ENCODE measurements at places on chromosomes 5 and 9. TPM values are rescaled to one million over a fixed set of nuclear protein-coding genes. Genes with fewer than 3 reads are reported as not detected.

DNA sequence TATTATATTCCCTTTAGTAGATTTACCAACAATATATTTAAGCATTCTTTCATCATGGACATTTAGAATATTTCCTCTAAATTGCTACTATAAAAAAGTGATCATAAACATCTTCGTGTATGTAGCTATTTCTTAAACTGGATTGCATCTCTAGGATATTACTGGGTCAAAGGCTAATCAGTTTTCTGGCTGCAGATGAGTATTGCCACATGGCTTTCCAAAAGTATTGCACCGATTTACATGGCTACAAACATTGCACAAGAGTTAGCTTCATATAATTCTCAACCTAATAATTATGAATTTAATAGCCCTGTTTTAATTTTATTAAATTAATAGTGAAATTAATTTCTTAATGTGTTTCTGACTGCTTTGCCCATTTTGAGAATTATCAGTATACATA is 183.4 kb downstream of the DMRT2 start:
- H3K27ac ChIP-seq, result no peak overlapping the region
- no peaks in the 10 kb centered on the region for H3K4me1 ChIP-seq
- H3K36me3 ChIP-seq, result no peaks in the 10 kb centered on the region
- no peaks in the 10 kb centered on the region for H3K27me3 ChIP-seq

DNA sequence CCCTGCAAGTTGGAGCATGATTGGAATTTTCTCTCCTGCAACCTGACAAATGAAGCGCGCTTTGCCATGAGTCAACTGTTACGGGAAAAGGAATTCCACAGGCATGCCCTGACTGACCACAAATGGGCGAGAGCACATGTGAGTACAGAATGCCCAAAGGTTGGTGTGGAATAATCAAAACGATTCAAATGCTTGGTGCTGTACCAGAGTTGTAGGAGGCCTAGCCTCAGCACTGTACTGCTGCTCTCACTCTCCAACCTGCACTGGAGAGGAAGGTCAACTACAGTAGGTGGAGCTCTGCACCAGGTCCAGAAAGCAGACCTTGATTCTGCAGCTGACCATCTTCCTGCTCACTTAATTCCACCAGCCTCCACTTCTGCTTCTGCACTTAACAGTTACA is 406.9 kb upstream of the ACTBL2 start:
- H3K4me1 ChIP-seq, result no peaks in the 10 kb centered on the region
- H3K27ac ChIP-seq, result no peak overlapping the region
- no peaks in the 10 kb centered on the region for H3K27me3 ChIP-seq
- no peak for DNase-seq
- H3K36me3 ChIP-seq, result no peaks in the 10 kb centered on the region

DNA sequence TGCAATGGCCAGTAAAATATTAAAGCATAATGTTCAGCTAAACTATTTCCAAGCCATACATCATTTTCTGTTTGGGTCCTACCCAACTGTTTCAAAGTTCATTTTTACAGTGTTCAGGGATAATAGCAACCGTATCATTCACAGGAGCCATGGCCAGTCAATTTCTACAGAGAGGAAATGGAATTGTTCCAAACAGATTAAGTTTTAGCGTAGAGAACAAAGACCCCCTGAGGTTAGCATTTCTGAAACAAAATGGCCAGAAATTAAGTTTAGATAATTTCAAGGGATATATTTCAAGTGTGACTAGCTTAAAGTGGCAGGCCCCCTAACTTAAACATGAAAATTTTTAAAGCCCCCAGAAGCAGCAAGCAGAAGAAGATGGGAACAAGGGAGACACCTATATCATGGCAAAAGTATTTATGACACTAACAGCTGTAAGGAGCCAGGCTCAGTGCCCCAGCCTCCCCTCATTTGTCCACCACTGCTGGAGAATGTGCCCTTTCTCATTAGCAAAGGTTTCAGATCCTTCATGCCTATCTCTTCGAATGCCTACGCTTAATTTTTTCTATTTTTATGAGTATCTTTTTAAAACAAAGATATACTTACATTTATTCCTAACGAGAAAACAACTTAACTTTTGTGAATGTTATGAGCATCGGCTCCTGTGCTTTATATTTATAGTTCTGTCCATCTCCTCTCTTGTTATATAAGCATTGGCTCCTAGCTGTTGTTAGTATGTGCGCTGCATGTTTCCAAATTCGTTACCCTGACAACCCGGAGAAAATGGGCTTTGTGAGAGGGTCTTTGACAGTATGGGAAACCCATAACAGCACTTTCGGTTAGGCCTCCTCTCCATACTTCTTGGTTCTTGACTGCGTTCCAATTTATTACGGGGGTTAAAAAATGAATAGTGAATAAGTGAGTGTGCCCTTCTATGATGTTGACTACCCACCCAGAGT is 116.3 kb downstream of the MED27 start:
- H3K4me3 ChIP-seq, result no peak overlapping the region
- H3K36me3 ChIP-seq, result no peaks in the 10 kb centered on the region
- no peak overlapping the region for H3K27ac ChIP-seq
- H3K27me3 ChIP-seq, result no peaks in the 10 kb centered on the region

- H3K27me3 ChIP-seq, result no peaks in the 10 kb centered on the region
- H3K36me3 ChIP-seq, result no peaks in the 10 kb centered on the region
- peaks cover 14% of the 10 kb centered on the region for H3K4me1 ChIP-seq
- peak overlapping the region; percentile 14 for H3K27ac ChIP-seq
These were observed 3.7 kb upstream of the DPM2 start for GRCh38 chr9:127941062-127941960.

GRCh38 chr9:81264516-81264915 is 424.8 kb downstream of the TLE1 start:
- no peak overlapping the region for H3K4me3 ChIP-seq
- no peak for DNase-seq
- no peaks in the 10 kb centered on the region for H3K27me3 ChIP-seq
- no peaks in the 10 kb centered on the region for H3K36me3 ChIP-seq

- no peak overlapping the region for H3K4me3 ChIP-seq
- no peak overlapping the region for H3K27ac ChIP-seq
- no peak for DNase-seq
These were observed 83.3 kb downstream of the EGFLAM start for GRCh38 chr5:38341641-38342040.

DNA sequence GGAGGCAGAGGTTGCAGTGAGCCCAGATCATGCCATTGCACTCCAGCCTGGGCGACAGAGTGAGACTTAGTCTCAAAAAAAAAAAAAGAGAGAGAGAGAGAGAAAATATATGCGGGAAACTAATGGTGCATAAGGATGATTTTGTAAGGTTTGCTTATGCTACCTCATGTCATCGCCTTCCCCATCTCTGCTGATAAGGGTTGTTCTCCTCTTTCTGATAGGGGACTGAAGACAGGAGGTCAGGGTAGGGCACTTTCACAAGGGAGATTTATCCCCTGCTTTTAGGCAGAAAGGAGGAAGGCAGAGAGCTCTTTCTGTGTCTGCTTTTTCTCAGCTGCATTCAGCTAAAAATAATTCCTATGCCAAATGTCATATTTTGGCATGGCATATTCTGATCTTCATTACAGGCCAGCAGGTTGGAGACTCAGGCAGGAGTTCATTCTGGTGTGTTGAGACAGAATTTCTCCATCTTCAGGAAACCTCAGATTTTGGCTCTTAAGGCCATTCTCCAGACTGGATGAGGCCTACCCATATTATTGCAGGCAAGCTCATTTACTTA is 220.2 kb downstream of the AUH start:
- no peak for DNase-seq
- no peak overlapping the region for H3K27ac ChIP-seq
- H3K27me3 ChIP-seq, result no peaks in the 10 kb centered on the region
- no peaks in the 10 kb centered on the region for H3K36me3 ChIP-seq
- H3K4me1 ChIP-seq, result no peaks in the 10 kb centered on the region

DNA sequence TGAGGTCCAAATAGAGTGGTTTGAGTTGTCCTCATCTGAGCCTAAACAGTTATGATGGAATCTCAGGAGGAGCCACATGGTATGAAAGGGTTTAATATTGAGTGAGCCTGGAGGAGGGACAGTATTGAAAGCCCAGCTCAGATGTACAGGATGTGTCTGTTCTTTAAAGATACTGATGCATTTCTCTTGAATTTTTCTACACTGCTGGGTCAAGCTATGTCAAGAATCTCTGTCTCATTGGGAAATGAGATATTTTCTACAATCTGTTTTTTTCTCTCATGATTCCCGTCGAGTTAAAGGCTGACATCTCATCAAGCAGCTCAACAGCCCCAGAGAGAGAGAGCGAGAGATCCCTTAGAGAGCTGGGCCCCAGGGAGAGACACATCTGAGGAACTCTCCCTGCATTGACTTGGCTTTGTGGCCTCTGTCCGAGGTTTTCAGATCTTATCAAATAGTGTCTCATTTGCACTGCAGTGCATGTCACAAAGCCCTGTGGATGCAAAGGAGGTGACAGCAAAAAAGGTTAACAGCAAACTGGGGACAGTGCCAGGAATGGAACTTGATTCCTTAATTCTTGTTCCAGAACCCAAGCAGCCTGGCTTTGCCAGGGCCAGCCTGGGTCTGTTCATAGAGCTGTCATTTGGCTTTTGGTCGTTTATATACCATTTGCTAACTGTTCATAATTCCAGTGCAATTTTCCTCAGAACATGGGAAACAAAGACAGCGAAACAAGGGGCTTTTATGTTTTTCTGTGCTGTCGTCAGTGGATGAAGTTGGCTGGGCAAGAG is 19.0 kb upstream of the ACTBL2 start:
- H3K27ac ChIP-seq, result no peak overlapping the region
- H3K36me3 ChIP-seq, result no peaks in the 10 kb centered on the region
- DNase-seq, result no peak
- H3K4me1 ChIP-seq, result peaks cover 4% of the 10 kb centered on the region
- H3K4me3 ChIP-seq, result no peak overlapping the region

DNA sequence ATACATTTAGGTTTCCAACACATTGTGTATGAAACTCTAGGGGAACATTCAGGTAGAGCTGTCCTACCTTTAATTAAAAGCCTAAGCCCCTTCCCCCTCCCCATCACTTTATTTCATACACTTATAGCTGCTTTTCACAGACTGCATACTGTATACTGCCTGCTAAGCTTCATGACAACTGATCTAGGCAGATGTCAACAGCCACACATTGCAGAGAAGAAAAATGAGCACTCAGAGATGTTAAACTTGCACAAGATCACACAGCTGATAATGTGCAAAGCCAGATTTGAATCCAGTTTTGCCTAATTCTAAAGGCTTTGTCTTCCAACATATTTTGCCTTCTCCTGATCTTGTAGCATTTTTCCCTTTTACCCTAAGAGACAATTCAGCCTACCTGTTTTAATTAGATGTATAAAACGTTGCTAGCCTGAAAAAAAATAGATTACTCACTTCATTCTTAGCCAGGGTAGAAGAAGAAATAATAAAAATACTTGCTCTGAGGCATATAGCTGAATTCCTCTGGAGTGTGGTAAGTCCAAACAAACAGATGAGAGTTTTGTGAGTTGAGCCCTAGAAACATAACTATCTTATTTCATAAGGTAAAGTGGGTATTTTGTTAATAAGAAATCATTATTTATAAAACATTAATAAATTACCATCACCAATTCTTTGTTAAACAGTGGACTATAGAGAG is 56.9 kb upstream of the CAST start:
- H3K27me3 ChIP-seq, result no peaks in the 10 kb centered on the region
- H3K4me1 ChIP-seq, result no peaks in the 10 kb centered on the region
- no peak overlapping the region for H3K27ac ChIP-seq
- no peak for DNase-seq
- H3K4me3 ChIP-seq, result no peak overlapping the region

- H3K4me1 ChIP-seq, result no peaks in the 10 kb centered on the region
- H3K27ac ChIP-seq, result no peak overlapping the region
- H3K4me3 ChIP-seq, result no peak overlapping the region
- H3K36me3 ChIP-seq, result no peaks in the 10 kb centered on the region
- H3K27me3 ChIP-seq, result no peaks in the 10 kb centered on the region
These were observed 92.4 kb downstream of the ARL15 start for GRCh38 chr5:54217826-54218503.

DNA sequence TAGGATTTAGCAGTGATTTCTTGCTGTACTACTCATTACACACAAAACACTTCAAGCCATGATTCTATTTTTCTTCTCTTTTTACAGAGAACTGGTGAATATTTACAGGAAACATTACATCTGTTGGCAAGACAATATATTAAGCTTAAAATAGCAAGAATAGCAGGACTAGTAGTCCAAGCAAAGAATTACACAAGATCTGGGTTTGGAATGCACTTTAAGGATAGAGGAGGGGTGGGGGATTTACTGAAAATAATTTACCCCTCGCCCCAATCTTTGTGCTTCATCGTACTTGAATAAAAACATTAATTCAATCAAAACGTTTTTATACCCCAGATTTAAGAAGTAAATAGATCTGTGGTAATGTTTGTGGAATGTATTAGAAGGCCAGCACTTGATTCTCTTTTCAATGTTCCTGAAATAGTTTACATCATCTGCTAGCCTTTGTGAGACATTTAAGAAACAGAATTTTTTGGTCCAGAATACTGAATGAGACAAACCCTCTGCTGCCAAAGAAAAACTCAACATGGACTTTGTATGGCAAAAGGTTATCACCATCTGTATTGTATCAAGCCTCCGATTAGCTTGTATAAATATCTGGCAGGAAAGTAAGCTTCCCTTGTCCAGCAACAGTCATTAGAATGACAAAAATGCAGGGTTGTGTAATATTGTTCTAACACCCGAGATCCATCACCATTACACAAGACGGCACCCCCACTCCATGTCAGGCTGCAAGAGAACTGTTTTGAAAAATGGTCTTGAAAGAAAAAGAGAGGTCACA is 23.8 kb downstream of the SVEP1 start:
- H3K4me1 ChIP-seq, result peaks cover 6% of the 10 kb centered on the region
- H3K36me3 ChIP-seq, result no peaks in the 10 kb centered on the region
- peak; percentile 56 for DNase-seq
- H3K4me3 ChIP-seq, result no peak overlapping the region

DNA sequence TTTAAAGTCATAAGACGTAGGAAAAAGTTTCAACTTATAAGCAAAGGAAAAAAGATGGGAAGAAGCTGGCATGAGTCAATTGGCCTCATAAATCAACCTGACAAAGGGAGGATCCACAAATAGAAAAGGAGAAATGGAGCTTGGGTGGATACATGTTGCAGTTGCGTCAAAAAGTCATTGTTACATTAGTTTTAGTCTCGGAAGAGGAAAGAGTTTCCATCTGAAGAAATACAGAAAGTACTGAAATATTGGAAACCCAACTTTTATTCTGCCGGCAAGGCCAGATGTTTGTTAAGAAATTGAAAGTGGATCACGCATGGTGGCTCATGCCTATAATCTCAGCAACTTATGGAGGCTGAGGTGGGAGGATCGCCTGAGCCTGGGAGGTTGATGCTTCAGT is 11.3 kb upstream of the TIMD4 start:
- H3K36me3 ChIP-seq, result no peaks in the 10 kb centered on the region
- DNase-seq, result no peak
- no peak overlapping the region for H3K27ac ChIP-seq
- no peak overlapping the region for H3K4me3 ChIP-seq
- H3K27me3 ChIP-seq, result no peaks in the 10 kb centered on the region

- H3K36me3 ChIP-seq, result no peaks in the 10 kb centered on the region
- no peaks in the 10 kb centered on the region for H3K27me3 ChIP-seq
- H3K27ac ChIP-seq, result no peak overlapping the region
- DNase-seq, result no peak
- no peak overlapping the region for H3K4me3 ChIP-seq
These were observed 536.0 kb upstream of the WWC1 start for GRCh38 chr5:167755420-167755819.

GRCh38 chr5:67201897-67202549 is 5.4 kb upstream of the CD180 start:
- H3K4me1 ChIP-seq, result no peaks in the 10 kb centered on the region
- H3K4me3 ChIP-seq, result no peak overlapping the region
- no peak overlapping the region for H3K27ac ChIP-seq
- no peaks in the 10 kb centered on the region for H3K27me3 ChIP-seq

The ODF2 gene
- 24.1 TPM for total RNA-seq

The NDST1 gene
- total RNA-seq, result 92.8 TPM

The SLC1A3 gene
- 33.3 TPM for total RNA-seq

The WASHC1 gene
- total RNA-seq, result 7.7 TPM

The DNAI1 gene
- total RNA-seq, result 26.1 TPM

The PRDM9 gene
- not detected for total RNA-seq

The GLRA1 gene
- not detected for total RNA-seq

The FCN2 gene
- total RNA-seq, result not detected

The TBC1D13 gene
- total RNA-seq, result 29.7 TPM

The ZNF462 gene
- 24.1 TPM for total RNA-seq

The NOXA1 gene
- 18.5 TPM for total RNA-seq
